ENCODE measurements at places on chromosomes 12 and 14.

- no peak for DNase-seq
These were observed 69.4 kb downstream of the SLC38A6 start for GRCh38 chr14:61050417-61050816.

DNA sequence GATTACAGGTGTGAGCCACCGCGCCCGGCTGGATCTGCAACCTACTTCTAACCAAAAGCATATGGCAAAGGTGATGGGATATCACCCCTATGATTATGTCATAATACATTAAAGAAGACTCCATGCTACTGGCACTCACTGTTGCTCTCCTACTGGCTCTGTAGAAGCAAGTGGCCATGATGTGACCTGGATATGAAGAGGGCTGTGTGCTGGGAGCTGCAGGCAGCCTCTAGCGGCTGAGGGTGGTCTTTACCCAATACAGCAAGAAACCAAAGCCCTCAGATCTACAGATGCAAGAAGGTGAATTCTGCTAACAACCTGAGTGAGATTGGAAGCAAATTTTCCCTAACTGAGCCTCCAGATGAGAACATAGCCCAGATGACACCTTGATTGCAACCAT lies 34.2 kb upstream of the TRIM9 start:
- DNase-seq: no peak

- no peak for DNase-seq
These were observed 1.4 kb downstream of the SERPINA9 start for GRCh38 chr14:94474581-94475031.

DNA sequence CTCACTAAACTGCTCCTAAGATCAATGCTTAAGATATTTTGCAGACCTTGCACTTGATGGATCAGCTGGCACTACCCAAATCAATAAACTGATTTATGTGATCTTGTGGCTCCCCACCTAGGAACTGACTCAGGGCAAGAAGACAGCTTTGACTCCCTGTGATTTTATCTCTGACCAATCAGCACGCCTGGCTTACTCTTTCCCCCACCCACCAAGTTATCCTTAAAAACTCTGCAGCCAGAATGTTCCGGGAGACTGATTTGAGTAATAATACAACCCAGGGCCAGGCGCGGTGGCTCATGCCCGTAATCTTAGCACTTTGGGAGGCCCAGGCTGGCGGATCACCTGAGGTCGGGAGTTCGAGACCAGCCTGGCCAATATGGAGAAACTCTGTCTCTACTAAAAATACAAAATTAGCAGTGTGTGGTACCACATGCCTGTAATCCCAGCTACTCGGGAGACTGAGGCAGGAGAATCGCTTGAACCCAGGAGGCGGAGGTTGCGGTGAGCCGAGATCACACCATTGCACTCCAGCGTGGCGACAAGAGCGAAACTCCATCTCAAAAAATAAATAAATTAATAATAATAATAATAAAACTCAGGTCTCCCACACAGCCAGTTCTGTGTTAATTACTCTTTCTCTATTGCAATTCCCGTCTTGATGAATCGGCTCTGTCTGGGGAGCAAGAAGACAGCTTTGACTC lies 12.0 kb downstream of the MORN3 start:
- no peak for DNase-seq

GRCh38 chr12:101436136-101436535 lies 28.6 kb upstream of the ARL1 start:
- DNase-seq: no peak

DNA sequence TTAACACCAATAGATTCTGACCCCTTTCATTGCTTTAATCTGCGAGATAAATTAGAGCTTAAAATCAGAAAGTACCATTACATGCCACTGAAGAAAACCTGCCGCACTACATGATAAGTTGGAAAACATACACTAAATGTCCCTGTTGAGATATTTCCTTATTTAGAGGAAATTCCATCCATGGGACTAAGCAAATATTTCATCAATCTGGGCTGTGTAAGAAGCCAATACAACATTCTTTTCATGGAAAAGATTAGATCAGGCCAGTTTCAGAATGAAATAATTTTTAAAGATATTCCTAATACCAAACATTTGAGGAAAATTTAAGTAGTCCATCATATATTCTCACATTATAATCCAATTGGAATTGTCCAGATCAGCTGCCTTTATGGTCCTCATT lies 112.8 kb downstream of the LLPH start:
- no peak for DNase-seq

- no peak for DNase-seq
These were observed 22.0 kb upstream of the SEL1L start for GRCh38 chr14:81555684-81556083.

- DNase-seq: no peak
These were observed 143.4 kb downstream of the KIF26A start for GRCh38 chr14:104281768-104282301.

All from CD4-positive, alpha-beta T cell treated with Interleukin-12 subunit alpha and Interleukin-12 subunit beta, for 1 hour (primary cell).